ENCODE measurements at places on chromosomes 11 and 22.

GRCh38 chr11:119315131-119316015 is 1.6 kb downstream of the MCAM start:
- DNase-seq = peak; percentile 75

- DNase-seq = peak; percentile 13
These were observed 48.1 kb upstream of the FGF3 start for GRCh38 chr11:69867076-69868005.

DNA sequence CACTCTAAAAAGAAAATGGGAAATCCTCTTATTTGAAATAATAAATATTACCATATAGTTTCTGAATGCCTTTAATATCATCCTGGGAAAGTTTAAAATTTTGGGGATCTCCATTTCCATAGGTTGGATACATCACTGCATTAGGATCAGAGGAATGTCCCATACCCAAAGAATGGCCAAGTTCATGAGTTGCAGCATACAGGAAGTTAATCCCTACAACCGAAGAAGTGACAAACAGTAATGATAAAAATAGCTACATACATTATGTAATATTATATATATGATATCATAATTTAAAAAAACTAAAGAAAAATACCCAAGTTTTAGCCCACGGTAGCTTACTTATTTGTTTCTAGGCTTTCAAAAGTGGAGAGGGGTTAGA is 7.4 kb downstream of the MMP7 start:
- DNase-seq = no peak

DNA sequence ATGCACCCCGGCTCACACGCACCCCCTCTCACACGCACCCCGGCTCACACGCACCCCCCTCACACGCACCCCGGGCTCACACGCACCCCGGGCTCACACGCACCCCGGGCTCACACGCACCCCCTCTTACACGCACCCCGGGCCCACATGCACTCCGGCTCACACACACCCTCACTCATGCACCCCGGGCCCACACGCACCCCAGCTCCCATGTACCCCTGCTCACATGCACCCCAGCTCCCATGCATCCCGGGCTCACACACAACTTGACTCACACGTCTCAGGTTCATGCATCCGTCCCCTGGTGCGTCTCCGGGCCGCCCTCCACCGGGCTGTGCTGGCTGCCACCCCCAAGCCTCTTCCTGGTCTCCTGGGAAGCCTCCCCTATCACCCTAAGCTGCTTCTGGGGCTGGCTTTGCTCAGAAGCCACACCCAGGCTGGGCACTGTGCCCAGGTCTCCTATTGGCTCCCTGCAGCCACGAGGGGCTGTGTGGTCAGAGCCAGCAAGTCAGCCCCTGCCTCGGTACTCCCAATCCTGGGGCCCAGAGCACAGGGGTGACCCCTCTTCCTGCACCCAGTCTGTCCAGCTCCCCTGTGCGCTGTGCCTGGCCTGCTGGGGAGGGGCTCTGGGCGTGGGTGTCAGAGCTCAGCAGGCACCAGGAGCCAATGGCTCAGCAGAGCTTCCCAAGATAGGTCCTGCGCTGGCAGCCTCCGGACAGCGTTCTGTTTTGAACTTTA is 16.9 kb downstream of the TSPAN4 start:
- peak; percentile 89 for DNase-seq

DNA sequence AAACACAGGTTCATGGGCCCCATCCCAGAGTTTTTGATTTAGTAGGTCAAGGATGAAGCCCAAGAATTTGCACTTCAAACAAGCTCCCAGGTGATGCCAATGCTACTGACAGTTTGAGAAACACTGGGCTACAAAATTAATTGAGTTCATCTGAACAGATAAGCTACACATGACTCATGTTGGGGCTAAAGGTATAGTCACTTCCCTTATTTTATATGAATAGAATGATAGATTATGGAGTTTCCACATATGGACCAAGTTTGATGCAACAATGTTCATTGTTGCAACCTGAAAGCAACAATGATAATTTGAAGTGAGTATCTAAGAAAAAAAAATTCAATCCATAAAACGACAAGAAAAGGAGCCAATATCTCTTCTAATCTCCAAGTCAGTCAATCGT is 54.9 kb downstream of the SOX6 start:
- DNase-seq = no peak

DNA sequence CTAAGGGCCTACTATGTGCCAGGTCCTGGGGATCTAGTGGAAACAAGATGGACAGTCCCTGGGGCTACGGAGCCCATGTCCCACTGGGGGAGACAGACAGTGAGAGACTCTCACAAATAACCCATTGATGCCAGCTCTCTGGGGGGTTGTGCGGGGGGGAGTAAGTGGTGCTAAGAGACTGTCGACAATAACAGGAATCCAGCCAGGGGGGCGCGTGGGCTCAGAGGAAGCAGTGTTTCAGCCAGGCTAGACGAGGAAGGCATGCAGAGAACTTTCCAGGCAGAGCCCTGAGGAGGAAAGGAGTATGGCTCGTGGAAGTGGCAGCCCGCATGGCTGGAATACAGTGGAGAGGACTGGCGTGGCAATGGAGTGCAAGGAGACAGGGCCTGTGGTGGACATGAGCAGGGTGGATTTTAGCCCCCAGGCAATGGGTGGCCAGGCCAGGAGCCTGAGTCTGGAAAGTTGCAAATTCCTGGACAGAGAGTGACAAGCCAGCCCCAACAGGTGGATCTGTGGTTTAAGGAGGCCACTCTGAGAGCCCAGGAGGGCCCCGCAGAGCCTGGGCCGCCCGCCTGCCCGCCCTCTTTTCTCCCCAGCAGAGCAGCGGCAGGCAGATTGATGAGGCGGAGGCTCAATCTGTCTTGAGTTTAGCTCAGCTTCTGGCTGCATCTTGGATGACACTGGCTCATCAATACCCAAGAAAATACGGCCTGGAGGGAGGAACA is 40.0 kb upstream of the TCF20 start:
- DNase-seq = peak; percentile 61

GRCh38 chr22:33083212-33083611 is 25.0 kb upstream of the SYN3 start:
- no peak for DNase-seq

DNA sequence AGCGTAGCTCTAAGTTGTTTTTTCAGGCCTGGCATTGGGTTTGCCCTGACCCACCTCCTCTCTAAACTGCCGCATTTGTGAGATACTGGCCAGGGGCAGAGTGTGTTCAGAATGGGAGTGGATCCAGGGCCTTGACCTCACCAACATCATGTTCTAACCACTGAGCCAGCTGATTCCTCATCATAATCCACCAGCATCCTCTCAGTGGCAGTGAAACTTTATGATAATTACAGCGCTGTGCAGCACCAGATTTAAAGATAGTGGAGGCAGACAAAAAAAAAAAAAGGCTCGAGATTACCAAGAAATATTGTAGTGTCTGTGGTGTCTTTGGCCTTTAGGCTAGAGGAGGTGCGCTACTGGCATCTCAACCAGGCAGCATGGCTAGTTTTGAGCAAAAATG is 53.0 kb downstream of the KREMEN1 start:
- DNase-seq = no peak

All from Ammon's horn (tissue), 1 donor.